ENCODE measurements at places on chromosomes 6 and 20.

DNA sequence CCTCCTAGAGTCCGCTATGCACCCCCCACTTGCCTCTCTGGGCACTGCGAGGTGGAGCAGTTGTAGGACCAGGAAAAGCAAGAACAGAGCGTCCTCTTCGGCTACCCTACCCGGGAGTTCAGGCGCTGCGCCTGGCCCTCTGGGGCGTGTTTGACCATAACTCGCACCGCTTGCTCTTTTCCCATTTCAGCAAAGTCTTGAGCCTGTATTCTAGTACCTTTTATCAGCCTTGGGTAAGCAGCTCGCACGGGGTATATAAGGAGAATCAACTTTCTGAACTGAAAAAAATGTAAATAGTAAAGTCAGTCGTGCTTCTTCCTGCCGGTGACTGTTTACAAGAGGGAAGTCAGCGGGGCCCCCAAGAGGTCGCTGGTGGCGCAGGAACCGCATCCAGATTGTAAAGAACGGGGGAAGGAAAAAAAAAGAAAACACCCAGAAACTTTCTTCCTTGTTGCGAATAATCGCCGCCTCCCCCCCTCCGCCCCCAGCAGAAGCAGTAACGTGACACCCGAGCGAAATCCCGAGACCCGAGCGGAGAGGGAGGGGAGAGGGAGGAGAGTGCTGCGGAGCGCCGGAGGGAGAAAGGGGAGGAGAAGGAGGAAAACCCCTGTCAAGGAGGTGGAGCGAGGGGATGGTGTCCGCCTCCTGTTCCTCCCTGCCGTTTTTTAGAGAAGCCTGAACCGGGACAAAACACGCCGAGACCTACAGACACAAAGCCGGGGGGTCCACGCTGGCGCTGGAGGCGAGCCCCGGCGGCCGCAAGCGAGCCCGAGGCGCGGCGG lies at the start of gene UST:
UST (plus strand) TSS at position 668 of the 782 bp plus-strand sequence. CDS start 401 bp downstream, outside the sequence.
- DNase-seq = peak; percentile 69

DNA sequence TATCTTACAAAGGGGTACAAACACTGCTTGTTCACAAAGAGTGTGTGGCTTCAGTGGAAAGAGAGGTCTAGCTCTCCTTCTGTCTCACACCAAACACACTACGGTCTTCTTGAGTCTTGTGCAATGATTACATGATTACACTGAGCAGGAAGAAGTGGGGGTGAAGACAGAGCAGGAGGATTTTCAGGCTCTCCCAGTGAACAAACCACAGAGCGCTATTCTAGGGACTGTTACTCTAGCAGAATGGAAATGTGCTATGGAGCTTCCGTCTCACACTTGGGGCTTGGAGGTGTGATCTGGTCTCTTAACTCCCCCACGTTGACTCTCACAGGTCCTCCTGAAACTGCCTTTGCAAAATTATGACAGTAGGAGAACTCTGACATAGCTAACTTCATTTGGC lies 203.4 kb downstream of the MYLK4 start:
- no peak for DNase-seq

GRCh38 chr6:107154131-107154800 lies 39.0 kb upstream of the BEND3 start:
- DNase-seq = no peak

- DNase-seq = peak; percentile 71
These were observed 634 bp downstream of the HSF2 start for GRCh38 chr6:122400121-122400450.

DNA sequence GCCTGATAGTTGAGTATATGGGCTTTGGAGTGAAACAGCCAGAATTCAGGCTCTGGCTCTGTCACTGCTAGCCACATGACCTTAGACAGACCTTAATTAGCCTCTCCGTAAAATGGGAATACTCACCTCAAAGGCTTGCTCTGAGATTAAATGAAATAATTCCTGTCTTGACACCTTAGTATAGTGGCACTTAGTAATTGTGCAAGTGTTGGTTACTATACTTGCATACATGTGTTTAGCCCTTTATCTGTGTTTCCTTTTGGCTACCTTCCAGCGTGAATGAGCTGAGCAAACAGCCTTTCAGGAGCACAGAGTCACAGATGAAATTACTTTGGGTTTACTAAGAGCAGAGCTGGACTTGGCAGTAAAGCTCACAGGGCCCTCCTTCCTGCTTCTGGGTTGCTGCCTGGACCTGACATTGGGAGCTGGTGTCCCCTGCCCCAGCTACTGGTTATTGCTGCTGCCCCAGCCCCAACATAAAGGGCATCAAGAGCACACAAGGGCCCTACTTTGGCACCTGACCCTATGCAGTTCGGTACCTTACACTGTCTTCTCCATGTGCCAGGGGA lies 32.8 kb downstream of the CD164 start:
- DNase-seq = no peak

DNA sequence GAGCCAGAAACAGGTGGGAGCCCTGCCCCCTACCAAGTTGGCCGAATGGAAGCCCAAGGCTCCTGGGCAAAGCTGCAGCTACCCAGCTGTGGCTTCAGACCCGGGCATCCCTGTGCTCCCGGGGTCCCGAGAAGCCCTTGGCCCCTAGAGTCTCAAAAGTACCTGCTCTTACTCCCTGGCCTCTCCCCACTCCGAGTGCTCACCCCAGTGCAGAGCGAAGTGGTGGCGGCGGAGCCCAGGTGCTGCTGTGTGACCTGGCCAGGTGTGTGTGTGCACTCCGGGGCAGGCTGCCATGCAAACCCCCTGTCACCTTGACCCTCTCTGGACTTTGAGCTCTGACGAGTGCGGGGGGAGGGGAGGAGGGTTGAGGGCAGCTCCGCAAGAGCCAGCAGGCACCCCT lies 493.8 kb upstream of the MANEA start:
- DNase-seq = no peak

GRCh38 chr20:18005170-18005989 lies 36.6 kb downstream of the MGME1 start:
- DNase-seq = no peak

DNA sequence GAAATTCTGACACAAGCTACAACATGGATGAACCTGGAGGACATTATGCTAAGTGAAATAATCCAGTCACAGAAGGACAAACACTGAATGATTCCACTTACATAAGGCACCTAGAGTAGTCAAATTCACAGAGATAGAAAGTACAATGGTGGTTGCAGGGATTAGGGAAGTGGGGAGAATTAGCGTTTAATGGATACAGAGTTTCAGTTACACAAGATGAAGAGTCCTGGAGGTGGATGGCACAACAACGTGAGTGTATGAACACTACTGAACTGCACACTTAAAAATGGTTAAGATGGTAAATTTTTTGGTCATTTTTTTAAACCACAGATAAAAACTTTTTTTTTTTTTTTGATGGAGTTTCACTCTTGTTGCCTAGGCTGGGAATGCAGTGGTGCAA lies 24.7 kb downstream of the MOCS3 start:
- no peak for DNase-seq

DNA sequence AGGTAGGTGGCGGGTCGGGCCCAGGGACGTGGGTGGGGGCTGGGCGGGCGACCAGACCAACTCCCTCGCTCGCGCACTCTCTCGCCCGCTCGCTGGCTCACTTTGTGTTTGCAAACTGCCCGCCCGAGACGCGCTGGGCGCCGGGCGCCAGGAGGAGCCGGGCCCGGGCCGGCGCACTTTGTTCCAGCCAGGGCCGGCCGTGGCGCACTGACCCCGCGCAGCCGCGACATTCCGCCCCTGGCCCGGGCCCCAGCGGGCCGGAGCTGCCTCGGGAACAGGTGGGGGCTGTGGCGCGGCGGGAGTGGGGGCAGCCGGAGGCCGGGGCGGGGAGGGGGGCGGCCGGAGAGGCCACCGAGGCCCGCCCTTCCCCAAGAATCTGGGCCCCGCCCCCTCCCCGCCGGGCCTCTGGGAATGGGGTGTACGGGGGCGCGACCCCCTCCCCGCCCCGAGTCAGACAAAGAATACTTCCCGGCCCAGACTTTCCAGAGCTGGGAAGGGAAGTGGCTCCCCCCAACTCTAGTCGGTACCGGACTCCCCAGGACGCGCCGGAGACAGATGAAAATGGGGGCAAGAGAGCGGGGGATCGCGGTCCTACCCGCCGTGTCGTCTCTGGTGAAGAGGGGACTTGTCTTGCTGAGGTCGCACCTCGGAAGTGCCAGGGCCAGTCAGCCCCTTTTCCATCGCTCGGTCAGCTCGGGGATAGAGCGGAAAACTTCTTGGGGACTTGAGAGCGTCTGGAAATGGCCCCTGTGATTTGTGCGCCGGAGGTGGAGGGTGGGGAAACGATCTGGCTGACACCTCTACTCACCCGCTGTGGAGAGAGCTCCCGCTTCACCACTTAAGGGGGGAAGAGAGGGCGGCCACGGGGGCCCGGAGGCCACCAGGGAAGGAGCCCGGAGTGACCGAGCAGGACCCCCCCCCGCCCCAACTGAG lies 951 bp downstream of the FOXP4 start:
- DNase-seq = peak; percentile 67

- no peak for DNase-seq
These were observed 64.1 kb downstream of the CLIC5 start for GRCh38 chr6:45951321-45952167.

- DNase-seq = no peak
These were observed 7.3 kb upstream of the PRPH2 start for GRCh38 chr6:42729731-42730130.

- DNase-seq = no peak
These were observed 162.2 kb downstream of the NKAIN2 start for GRCh38 chr6:123965894-123966293.

GRCh38 chr20:18987781-18988360 lies 174.3 kb downstream of the SCP2D1 start:
- no peak for DNase-seq

DNA sequence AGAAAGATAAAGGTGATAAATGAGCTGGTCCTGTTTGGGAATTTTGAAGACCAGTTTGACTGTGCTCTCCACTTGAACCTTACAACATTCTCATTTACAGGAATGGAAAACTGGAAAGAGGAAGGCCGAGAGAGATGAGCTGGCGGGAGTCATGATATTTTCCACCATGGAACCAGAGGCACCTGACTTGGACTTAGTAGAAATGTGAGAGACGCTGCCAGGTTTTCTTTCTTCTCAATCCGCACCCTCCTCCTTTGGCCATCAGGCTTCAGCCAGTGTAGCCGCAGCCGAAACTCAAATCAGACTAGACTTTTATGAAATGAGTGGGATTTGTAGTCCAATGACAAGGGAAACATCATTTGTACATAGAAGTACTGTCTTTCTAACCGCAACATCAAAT lies 54.7 kb upstream of the SYNJ2 start:
- DNase-seq = no peak

DNA sequence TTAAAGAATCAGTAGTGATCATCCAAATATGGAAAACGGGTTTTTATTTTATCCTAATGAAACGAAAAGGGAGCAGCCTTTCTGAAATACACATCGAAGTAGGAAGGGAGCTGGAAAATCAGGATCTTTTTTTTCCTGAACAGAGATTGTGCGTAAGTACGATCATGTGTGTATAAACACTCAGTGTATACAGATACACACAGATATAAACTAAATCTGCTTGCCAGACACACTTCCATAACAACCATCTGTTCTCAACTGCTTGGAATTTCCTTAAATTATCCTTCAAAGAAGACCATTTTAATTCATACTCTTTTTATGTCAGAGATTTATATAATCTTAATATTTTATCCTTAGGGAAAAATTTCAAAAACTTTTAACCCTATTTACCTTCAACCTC lies 110.7 kb downstream of the CHD6 start:
- no peak for DNase-seq

- no peak for DNase-seq
These were observed 407.7 kb upstream of the JARID2 start for GRCh38 chr6:14838133-14838583.

GRCh38 chr6:40526036-40526435 lies 61.1 kb downstream of the LRFN2 start:
- no peak for DNase-seq

DNA sequence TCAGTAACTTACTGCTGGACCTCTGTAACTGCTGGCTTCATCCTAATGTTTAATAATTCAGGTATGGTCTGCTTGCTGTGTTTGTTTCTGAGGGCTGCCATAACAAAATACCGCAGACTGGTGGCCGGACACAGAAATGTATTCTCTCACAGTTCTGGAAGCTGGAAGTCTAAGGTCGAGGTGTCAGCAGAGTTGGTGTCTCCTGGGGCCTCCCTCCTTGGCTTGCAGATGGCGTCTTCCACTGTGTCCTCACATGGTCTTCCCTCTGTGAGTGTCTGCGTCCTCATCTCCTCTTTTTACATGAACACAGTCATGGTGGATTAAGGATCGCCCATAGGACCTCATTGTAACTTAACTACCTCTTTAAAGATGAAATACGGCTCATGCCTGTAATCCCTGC lies 389.7 kb upstream of the JARID2 start:
- DNase-seq = no peak

DNA sequence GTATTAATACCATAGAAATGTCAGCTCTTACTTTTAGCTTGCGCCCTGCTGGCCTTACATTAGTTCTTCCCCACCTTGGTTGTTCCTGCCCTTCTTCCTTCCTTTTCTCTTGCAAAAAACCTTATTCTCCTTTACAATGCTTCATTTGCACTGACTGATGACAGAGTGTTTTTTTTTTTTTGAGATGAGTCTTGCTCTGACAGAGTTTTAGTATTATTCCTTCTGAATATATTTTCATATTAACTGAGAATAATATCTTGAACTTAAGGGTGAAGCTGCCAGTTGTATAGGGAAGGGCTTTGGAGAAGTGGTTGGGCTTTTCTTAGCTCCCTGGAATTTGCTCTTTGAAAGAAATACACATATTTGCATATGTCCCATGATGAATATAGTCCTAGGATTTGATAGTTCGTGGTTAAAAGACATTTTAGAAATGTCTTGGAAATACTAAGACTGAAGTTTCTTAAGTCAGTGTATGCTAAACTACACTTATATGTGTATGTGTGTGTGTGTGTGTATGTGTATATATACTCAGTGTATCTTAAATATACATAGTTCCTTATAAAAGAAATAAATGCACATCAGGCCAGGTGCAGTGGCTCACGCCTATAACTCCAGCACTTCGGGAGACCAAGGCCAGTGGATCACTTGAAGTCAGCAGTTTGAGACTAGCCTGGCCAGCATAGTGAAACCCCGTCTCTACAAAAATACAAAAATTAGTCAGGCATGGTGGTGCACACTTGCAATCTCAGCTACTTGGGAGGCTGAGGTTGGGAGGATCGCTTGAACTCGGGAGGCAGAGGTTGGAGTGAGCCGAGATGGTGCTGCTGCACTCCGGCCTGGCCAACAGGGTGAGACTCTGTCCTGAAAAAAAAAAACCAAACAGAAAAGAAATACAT lies 216.1 kb upstream of the MYLIP start:
- no peak for DNase-seq

GRCh38 chr6:119590066-119590465 lies 240.5 kb upstream of the MAN1A1 start:
- no peak for DNase-seq

All from activated CD8-positive, alpha-beta memory T cell treated with anti-CD3 and anti-CD28 coated beads, Interleukin-2, amount 50 U/mL, for 48 hours (primary cell).